ENCODE measurements at places on chromosomes 12 and 14. TPM values are rescaled to one million over a fixed set of nuclear protein-coding genes. Genes with fewer than 3 reads are reported as not detected.

The KLRC4 gene
- total RNA-seq = not detected

GRCh38 chr12:117027251-117028086, 71.7 kb downstream of the TESC start:
- H3K4me3 ChIP-seq = no peak overlapping the region
- H3K36me3 ChIP-seq = peaks cover 32% of the 10 kb centered on the region
- no peaks in the 10 kb centered on the region for H3K27me3 ChIP-seq
- H3K4me1 ChIP-seq = peaks cover 2% of the 10 kb centered on the region

GRCh38 chr12:3002646-3003045, 43.4 kb downstream of the TEAD4 start:
- H3K4me1 ChIP-seq = peaks cover 3% of the 10 kb centered on the region
- peaks cover 34% of the 10 kb centered on the region for H3K36me3 ChIP-seq
- no peaks in the 10 kb centered on the region for H3K27me3 ChIP-seq
- DNase-seq = peak; percentile 47
- no peak overlapping the region for H3K27ac ChIP-seq

- H3K4me1 ChIP-seq = peaks cover 6% of the 10 kb centered on the region
- no peak overlapping the region for H3K27ac ChIP-seq
- peaks cover 4% of the 10 kb centered on the region for H3K36me3 ChIP-seq
- peak overlapping the region; percentile 93 for H3K4me3 ChIP-seq
- no peaks in the 10 kb centered on the region for H3K27me3 ChIP-seq
These were observed 723 bp downstream of the ATF7 start for GRCh38 chr12:53625373-53625945.

- no peak for DNase-seq
- no peak overlapping the region for H3K4me3 ChIP-seq
- H3K27ac ChIP-seq = no peak overlapping the region
- H3K36me3 ChIP-seq = no peaks in the 10 kb centered on the region
These were observed 3.8 kb upstream of the PSMC6 start for GRCh38 chr14:52703225-52703624.

All from endodermal cell (in vitro differentiated cells).